ENCODE measurements at places on chromosomes 12 and 14.

DNA sequence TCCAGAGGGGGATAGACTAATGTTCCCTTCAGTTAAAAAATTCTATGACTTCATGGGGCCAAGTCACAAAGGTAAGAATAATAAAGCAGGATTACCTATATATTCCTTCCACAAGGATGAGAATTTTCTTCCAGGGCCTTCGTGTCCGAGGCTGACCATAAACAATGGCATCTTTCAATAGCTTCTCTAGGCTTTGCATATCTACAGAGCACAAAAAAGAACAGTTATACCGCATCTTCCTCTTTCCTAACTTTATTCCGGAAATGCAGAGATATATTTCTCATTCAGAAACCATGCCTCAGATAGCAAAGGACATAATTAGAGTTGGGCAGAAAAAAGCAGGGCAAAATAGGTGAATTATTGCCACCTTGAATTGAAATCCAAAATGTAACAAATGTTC lies 58.3 kb upstream of the ISM2 start:
- DNase-seq = no peak

GRCh38 chr12:105995961-105996431 lies 142.8 kb downstream of the NUAK1 start:
- DNase-seq = no peak

DNA sequence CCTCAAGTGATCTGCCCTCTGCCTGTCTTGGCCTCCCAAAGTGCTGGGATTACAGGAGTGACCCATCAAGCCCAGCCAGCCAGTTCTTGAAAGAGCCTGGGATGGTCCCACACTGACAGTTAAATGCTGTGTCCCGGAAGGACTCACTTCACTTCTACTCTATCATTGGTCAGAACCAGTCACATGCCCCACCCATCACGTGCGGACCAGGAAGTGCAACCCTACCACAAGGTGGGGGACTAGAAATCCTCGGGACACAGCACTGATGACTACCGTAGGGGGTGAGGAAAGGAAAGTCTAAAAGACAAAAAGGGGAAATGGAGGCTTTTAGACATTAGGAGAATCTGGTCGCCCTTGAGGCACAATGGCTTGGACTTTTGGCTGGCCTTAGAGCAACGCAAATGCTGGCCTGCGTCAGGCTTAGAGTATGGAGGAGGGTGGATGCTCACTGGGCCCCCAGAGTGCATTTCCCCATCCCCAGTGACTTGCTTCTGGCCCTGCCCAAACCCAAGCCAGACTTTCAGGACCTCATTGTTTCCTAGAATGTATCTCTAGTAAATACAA lies 207.7 kb downstream of the TTC8 start:
- no peak for DNase-seq

GRCh38 chr14:91893007-91893406 lies 25.7 kb upstream of the TC2N start:
- DNase-seq = no peak

GRCh38 chr14:80425686-80426085 lies 214.4 kb upstream of the DIO2 start:
- no peak for DNase-seq

DNA sequence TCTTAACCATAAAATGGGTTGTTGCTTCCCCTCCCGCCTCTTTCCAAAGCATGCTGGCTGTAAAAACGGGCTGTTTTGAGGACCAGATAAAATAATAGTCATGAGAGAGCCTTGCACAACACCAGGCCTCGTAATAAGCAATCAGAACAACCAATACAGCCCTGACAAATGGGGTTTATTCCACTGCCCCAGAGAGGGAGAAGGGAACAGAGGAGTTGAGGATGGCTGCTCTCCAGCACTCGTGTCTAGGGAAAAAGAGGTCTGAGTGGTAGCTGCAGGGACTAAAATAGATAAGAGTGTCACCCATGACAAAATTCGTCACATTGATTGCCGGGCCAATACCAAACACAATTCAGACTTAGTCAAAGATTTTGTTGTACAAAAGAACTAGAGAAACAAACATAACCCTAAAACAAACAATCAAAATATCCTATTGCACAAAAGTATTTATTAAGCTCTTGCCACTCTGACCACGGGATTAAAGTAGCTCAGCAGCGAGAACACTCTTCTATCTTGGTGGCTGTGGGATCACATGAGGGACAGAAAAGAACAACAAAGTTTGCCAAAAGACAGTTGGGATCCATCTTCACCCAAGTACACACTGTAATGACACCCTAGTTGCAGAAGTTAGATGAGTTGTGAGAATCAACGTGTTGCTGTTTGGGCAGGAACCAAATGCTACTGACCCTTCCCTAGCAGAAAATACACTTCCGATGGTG lies 188.0 kb downstream of the FOXN3 start:
- DNase-seq = no peak

DNA sequence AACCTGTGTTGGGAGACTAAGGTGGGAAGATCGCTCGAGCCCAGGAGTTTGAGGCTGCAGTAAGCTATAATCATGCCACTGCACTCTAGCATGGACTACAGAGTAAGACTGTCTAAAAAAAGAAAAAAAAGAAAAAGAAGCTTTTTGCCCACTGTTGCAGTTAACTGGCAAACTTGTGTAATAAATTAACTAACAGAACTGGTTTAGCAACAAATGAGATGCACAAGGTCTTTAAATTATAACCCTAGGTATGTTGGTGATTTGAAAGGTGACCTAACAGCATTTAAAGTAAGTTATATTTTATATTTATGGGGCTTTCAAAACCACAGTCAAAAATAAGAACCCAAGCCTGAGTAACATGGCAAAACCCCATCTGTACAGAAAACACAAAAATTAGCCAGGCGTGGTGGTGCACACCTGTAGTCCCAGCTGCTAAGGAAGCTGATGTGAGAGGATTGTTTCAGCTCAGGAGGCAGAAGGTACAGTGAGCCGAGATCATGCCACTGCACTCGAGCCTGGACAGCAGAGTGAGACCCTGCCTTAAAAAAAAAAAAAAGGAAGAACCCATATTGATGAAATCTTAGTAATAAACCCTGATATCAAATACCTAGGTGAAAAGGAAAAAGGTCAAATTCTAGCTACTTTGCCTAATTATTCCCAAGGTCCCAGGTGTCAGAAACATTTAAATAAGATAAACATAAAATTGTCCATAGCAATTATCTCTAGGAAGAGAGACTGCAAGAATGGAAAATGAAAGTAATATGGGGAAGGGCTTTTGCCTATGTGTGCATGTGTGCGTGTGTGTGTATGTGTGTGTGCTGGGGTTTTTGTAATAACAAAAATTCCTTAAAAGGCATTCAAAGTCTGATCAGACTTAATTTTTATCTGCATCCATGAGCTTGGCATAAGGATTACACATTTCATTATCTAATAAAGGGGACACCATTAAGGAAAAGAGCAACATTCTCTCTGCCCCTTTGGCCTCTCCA lies 15.4 kb downstream of the SYNE2 start:
- peak; percentile 15 for DNase-seq
